ENCODE measurements at places on chromosomes 6 and 20.

- peaks cover 2% of the 10 kb centered on the region for H3K4me1 ChIP-seq
- no peaks in the 10 kb centered on the region for H3K36me3 ChIP-seq
- DNase-seq, result peak; percentile 49
- no peak overlapping the region for H3K4me3 ChIP-seq
Measured at GRCh38 chr6:106339334-106340029, 13.9 kb upstream of the ATG5 start.

DNA sequence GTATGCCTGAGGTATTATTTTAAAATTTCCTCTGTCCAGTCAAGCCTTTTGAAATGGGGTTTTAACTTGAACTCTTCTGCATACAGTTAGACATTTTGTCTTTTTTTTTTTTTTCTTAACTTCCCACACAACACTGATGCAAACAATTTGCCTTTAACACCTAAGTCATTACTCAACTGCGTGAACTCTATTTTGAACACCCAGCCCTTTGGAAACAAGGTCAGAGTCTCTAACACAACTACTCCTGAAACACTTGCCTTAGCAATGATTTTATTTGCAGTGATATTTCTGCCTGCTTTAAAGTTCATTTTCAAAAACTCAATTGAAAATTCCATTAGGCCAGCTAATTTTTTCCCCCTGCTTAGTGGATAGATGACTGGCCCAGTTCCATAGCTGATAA, 24.2 kb downstream of the GLYATL3 start:
- no peak overlapping the region for H3K4me3 ChIP-seq
- H3K36me3 ChIP-seq, result no peaks in the 10 kb centered on the region
- H3K4me1 ChIP-seq, result no peaks in the 10 kb centered on the region

GRCh38 chr6:64411226-64411625, 775.6 kb downstream of the PHF3 start:
- no peak overlapping the region for H3K4me3 ChIP-seq
- no peak for DNase-seq

GRCh38 chr6:15522856-15523529, 139.8 kb downstream of the DTNBP1 start:
- DNase-seq, result no peak
- H3K27ac ChIP-seq, result no peak overlapping the region
- no peaks in the 10 kb centered on the region for H3K36me3 ChIP-seq
- no peak overlapping the region for H3K4me3 ChIP-seq
- no peaks in the 10 kb centered on the region for H3K4me1 ChIP-seq

DNA sequence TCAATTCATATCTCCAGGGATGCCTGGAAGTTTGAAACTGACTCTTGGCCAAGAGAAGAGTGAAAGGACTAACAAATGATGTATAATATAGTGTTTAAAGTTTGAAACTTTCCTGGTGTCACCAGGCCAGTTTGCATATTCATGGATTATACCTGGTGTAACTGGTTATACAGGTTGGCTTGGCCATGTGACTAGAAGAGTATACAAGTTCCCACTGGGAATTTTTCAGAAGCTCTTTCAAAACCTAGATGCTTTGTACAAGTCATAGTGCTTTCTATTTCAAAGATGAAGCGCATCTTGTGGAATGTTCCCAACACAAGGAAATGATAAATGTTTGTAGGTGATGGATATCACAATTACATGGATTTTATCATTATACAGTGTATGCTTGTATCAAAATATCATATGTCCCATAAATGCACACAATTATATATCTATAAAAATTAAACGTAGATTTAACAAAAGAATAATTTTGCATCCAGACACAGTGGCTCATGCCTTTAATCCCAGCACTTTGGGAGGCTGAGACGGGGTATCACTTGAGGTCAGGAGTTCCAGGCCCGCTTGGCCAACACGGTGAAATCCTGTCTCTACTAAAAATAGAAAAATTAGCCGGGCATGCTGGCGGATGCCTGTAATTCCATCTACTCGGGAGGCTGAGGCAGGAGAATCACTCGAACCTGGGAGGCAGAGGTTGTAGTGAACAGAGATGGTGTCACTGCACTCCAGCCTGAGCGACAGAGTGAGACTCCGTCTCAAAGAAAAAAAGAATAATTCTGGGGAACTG, 1420.2 kb downstream of the GRIK2 start:
- H3K4me1 ChIP-seq, result no peaks in the 10 kb centered on the region
- no peaks in the 10 kb centered on the region for H3K27me3 ChIP-seq
- no peaks in the 10 kb centered on the region for H3K36me3 ChIP-seq
- no peak for DNase-seq
- no peak overlapping the region for H3K4me3 ChIP-seq

DNA sequence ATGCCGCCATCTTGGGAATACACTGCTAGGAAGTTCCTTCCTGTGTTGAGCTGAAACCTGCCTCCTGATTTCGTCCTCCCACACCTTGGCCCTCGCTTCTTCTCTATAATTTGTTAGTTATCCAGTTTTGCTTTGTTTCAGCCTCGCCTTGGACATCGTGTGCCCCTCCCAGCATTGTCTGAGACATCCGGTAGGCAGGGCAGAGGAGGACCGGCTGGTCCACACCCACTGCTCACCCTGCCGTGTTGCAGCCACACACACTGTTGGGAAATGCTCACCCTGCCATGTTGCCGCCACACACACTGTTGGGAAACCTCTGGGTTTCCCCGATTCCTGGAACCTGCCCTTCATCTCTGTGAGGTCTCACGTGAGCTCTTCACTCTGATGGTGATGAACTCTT, 105.1 kb downstream of the CDH4 start:
- no peaks in the 10 kb centered on the region for H3K36me3 ChIP-seq
- H3K4me3 ChIP-seq, result no peak overlapping the region
- peaks cover 10% of the 10 kb centered on the region for H3K27me3 ChIP-seq
- H3K27ac ChIP-seq, result no peak overlapping the region

DNA sequence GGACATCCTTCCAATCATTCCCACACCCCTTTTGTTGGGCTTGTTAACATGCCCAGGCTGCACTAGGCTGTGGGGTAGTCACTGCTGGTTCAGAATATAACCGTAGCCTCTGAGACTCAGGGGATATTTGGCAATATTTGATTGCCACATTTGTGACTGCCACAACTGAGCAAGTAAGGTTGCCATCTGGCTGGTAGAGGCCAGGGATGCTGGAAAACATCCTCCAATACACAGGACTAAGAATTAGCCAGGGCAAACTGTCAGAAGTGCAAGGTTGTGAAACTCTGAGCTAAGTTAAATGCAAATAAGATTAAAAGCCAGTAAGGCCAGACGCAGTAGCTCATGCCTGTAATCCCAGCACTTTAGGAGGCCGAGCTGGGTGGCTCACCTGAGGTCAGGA, 112.0 kb downstream of the ZMYND8 start:
- H3K4me3 ChIP-seq, result no peak overlapping the region
- H3K4me1 ChIP-seq, result peaks cover 12% of the 10 kb centered on the region

- H3K4me1 ChIP-seq, result peaks cover 29% of the 10 kb centered on the region
- H3K27me3 ChIP-seq, result no peaks in the 10 kb centered on the region
- H3K27ac ChIP-seq, result no peak overlapping the region
- no peak for DNase-seq
Measured at GRCh38 chr6:85674604-85675003, 31.9 kb upstream of the SYNCRIP start.

GRCh38 chr6:51842061-51842803, 245.2 kb downstream of the PKHD1 start:
- H3K4me3 ChIP-seq, result no peak overlapping the region
- DNase-seq, result no peak
- H3K27me3 ChIP-seq, result no peaks in the 10 kb centered on the region
- no peak overlapping the region for H3K27ac ChIP-seq
- no peaks in the 10 kb centered on the region for H3K36me3 ChIP-seq

- H3K27me3 ChIP-seq, result no peaks in the 10 kb centered on the region
- peaks cover 18% of the 10 kb centered on the region for H3K4me1 ChIP-seq
- no peak overlapping the region for H3K4me3 ChIP-seq
- no peak for DNase-seq
- no peaks in the 10 kb centered on the region for H3K36me3 ChIP-seq
Measured at GRCh38 chr20:44431502-44432234, 44.0 kb upstream of the TTPAL start.

DNA sequence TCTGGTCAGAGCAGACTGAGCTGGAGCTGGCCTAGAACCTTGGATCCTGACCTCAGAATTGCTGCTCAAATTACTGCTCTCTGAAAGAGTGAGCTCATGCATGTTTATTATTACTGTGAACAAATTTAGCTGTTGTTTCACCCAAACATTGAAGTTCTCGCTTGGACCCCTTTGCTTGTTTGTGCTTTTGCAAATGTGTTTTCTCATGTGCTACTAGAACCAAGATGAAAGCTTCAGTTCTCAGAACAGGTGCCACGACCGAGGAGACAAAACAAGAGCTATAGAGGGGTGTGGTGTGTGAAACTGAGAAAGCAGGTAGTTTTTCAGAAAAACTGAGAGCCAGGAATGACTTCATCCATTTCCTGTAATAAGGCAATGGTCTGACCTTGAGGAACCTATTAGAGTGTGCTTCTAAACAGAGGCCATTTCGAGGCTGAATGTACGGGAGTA, 50.0 kb upstream of the ESR1 start:
- DNase-seq, result peak; percentile 29
- no peak overlapping the region for H3K27ac ChIP-seq
- no peaks in the 10 kb centered on the region for H3K4me1 ChIP-seq
- no peak overlapping the region for H3K4me3 ChIP-seq
- no peaks in the 10 kb centered on the region for H3K27me3 ChIP-seq

DNA sequence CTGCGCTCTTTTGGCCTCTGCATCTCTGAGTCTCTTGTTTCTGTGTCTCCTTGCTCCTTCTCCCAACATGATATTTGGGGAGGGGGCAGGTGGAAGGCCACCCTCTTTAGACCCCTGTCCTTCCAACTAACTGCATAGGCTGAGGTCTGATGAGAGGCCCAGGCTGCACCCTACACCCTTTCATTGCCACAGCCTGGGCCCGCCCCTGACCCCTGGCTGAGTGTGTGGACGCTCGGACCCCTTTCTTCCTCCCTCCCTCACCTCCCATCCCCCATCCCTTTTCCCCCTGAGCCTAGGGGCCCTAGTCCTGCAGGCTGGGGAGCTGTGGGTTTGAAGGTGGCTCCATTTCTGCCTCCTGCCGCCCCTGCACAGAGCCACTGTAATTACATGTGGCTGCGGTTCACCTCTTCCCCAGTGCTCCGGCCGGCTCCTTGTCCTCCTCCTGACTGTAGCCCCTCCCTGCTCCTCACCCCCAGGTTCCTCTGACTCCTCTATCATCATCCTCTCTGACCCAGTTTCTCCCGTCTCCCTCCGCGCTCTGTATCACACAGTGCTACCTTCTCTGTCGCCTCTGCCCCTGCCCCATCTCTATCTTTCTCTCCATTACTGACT, 6.8 kb downstream of the MDFI start:
- no peaks in the 10 kb centered on the region for H3K4me1 ChIP-seq
- no peak overlapping the region for H3K27ac ChIP-seq
- no peak overlapping the region for H3K4me3 ChIP-seq
- H3K27me3 ChIP-seq, result peaks cover 13% of the 10 kb centered on the region
- no peak for DNase-seq

DNA sequence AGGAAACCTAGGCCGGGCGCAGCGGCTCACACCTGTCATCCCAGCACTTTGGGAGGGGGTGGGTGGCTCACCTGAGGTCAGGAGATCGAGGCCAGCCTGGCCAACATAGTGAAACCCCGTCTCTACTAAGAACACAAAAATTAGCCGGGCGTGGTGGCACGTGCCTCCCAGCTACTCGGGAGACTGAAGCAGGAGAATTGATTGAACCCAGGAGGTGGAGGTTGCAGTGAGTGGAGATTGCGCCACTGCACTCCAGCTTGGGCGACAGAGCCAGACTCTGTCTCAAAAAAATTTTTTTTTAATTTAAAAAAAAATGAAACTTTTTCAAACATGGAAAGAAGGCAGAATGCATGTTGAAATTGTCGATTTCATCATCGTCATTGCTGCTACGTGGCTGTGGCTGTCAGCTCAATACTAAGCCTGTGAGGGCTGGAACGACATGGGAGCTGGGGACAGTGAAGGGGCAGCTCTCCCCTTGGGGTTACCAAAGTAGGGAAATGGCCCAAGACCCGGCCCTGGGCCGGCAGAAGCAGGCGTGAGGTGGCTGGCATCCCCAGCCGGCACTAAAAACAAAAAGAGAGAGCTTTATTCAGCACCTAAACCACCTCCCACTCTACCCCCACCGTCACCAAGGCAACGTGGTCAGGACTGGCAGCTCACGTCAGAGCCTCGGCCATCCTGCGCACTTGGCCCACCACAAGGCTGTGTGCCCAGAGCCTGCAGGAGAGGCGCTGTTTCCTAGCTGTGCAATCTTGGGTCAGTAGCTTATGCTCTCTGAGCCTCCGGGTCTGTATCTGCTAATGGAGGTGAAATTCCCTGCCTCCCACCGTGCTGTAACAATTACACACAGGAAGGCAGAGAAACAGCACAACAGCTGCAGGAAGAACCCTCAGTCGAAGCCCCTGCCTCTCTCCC, 30.8 kb downstream of the AGPAT4 start:
- no peak for DNase-seq
- no peak overlapping the region for H3K27ac ChIP-seq
- H3K36me3 ChIP-seq, result no peaks in the 10 kb centered on the region
- H3K27me3 ChIP-seq, result no peaks in the 10 kb centered on the region
- no peak overlapping the region for H3K4me3 ChIP-seq
- H3K4me1 ChIP-seq, result no peaks in the 10 kb centered on the region

DNA sequence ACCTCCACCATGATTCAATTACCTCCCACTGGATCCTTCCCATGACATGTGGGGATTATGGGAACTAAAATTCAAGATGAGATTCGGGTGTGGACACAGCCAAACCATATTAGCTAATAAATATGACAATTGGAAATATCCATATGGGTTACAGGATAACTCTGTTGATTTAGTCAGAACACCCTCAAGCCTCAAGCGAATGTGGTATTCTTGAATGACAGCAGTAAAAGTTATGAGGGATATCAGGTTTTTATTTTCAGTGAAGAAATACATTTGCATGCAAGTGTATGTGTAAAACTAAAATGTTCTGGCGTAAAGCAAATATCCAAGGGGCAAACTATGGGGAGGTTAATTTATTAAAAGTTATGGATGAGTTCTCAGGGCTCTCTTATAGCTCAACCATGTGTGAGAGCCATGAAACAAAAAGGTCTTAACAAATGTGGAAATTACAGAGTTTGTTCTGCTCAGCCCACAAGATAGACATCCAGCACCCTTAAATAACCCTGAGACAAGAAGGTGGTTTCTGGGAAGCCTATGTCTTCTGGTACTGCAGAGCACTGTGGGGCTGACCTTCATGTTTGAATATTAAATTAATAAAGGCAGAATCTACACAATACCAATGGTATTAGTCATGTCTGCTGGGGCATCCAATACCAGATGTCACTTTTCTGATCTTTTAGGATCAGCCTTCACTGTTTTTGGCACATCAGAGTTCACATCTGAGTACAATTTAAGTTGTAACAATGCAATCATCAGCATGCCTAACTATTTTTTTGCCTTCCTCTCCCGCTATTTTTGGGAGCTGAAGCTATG, 370.5 kb upstream of the RSPO3 start:
- H3K36me3 ChIP-seq, result no peaks in the 10 kb centered on the region
- no peaks in the 10 kb centered on the region for H3K27me3 ChIP-seq
- H3K4me1 ChIP-seq, result no peaks in the 10 kb centered on the region
- DNase-seq, result no peak
- H3K4me3 ChIP-seq, result no peak overlapping the region
- no peak overlapping the region for H3K27ac ChIP-seq

- H3K27me3 ChIP-seq, result no peaks in the 10 kb centered on the region
- H3K27ac ChIP-seq, result no peak overlapping the region
- peaks cover 21% of the 10 kb centered on the region for H3K4me1 ChIP-seq
- DNase-seq, result no peak
- no peak overlapping the region for H3K4me3 ChIP-seq
Measured at GRCh38 chr20:38129893-38130609, 35.0 kb downstream of the TGM2 start.

- no peak overlapping the region for H3K27ac ChIP-seq
- peaks cover 68% of the 10 kb centered on the region for H3K27me3 ChIP-seq
- H3K4me3 ChIP-seq, result no peak overlapping the region
- no peak for DNase-seq
Measured at GRCh38 chr6:28537509-28538140, 11.9 kb downstream of the GPX5 start.

Measured in transverse colon (tissue), 4 donors.